KBM-7 (cell line): ENCODE measurements at places on chromosomes 7 and 10.

DNA sequence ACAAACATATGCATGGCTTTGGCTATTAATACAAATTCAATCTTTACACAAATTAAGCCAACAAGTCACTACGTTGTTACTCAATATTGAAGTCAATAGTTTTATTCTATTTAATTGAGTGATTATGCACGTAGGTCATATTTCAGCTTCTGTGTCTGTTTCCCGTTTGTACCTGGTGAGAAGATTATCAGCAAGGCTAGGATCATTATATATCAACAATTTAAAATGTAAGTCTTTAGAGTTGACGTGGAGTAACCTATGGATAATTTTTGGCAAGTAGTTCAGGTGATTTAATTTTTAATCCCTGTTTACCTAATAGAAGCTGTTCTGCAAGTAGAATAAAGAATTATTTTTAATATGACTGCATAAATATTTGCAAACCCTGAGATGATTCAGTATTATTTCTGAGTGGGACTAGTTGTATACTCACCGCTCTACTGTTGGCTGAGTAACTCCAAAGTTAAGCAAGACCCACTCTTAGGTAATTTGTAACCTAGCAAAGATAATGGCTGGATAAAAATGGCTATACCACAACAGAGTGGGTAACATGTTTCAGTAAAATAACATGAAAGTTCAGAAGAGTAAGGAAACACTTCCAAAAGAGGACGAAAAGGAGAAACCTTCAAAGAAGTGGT lies 161.0 kb downstream of the HGF start:
- no peak for DNase-seq

GRCh38 chr10:128934492-128934891 lies 532.5 kb upstream of the MGMT start:
- no peak for DNase-seq

DNA sequence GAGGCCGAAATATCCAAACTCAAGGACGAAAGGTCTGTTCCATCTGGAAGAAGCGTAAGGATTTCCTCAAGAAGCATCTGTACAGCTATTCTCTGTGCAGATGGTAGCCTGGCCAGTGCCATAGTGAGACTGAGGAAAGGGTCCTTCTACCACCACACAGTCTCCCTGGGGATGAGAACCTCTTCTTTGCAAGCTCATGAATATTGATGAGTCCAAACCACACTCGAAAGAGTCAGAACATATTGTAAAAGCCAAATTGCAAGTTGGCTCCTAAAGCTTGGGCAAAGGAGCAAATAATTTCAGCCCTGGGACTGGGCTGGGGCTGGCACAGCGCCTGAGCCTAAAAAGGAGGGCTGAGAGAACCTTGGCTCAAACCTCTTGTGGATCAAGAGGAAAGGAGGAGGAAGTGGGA lies 66.1 kb upstream of the PIP4K2A start:
- DNase-seq, result no peak

GRCh38 chr10:131144711-131145375 lies 166.7 kb downstream of the TCERG1L start:
- no peak for DNase-seq

DNA sequence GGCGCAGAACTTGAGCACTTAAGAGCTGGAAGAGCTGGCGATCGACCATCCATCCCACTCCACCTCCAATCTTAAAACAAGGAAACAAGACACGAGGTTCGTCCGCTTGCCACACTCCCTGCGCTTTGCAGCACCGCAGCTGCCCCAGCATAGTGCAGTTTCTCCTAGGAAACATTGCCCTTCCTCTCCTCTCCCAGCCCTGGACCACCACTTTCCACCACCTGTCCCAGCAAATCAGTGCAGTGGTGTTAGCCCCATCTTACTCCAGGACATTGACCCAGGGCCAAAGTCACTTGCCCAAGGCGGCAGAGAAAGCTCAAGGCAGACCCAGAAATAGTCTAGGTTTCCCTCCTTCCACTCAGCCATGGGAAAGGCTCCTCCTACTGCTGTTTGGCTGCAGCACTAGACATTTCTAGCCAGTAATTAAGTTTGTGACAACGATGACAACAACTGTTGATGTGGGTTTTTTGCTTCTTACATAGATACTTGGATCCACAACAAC lies 1.5 kb upstream of the PARD3 start:
- no peak for DNase-seq

- DNase-seq, result no peak
These were observed 18.0 kb upstream of the ADRB1 start for GRCh38 chr10:114025611-114026130.

DNA sequence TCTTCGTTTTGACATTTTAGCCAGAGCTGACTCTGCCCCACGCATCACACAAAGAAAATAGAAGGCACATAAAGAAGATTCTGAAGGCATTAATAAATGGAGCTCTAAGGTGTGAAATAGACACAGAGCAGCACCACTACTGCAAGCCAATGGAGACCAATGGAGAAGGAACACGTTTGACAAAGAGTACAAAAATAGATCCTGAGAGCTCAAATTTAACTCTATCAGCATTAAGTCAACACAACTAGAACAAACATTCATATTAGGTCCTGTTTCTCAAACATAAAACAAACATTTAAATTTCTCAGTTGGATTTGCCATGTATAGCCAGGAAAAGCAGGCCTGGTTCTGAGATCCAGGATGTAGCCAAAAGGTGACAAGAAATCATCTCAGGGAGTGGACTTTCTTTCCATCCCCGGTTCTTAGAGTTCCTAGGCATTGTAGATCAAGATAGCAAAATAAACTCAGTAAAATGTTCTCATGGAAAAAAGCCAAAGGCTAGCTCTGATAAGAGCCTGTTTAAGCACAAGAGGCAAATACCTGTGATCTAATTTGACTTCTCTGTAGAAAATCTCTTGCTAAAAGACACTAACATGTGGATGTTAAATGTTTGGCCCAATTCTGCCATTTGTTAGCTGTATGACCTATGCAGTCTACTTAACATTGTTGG lies 174.2 kb upstream of the VIPR2 start:
- no peak for DNase-seq

DNA sequence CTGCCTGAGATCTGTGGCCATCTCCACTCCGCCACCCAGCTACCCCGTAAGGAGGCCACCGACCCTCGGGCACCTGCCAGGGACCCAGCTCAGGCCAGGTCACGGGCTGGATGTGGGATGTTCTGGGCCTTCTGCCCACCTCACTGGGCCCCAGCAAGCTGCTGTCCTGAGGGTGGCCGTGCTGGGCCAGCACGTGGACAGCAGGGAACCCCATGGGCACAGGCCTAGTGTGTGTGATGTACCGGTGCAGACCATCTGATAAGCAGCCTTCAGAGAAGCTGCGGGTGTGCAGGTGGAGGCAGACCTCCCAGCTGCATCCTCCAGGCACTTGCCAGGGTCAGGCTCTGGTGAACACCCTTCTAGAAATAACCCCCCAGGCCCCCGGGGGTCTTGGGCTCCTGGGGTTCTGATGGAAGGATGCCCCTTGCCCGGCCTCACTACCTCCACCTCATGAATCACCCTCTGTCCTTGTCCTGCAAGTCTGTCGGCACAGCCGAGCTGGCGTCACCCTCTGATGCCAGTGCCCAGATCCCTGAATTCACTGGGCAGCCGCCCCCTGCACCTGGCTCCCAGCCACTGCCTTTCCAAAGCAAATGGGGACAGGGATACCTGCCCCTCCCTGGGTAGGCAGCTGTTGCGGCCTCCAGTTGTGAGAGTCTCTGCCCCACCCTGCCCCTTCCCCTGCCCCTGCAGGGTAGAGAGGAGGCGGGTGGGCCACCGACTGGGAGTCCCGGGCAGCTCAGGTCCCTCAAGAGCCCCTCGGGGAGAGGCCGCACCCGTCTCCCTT lies 139.8 kb downstream of the FAM53B start:
- DNase-seq, result no peak

DNA sequence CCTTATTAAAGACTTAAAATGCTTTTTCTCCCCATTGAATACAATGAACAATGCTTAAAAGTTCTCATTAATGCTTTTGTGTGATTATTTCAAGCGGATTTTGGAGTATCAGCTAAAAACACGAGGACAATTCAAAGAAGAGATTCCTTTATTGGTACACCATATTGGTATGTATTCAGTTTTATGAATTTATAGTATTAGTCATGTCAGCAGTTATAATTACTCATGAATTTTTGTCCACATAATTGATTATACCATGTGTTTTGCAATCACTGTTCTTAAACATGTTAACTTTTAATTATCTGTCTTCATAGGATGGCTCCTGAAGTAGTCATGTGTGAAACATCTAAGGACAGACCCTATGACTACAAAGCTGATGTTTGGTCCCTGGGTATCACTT lies 31.9 kb downstream of the SLK start:
- DNase-seq, result no peak

DNA sequence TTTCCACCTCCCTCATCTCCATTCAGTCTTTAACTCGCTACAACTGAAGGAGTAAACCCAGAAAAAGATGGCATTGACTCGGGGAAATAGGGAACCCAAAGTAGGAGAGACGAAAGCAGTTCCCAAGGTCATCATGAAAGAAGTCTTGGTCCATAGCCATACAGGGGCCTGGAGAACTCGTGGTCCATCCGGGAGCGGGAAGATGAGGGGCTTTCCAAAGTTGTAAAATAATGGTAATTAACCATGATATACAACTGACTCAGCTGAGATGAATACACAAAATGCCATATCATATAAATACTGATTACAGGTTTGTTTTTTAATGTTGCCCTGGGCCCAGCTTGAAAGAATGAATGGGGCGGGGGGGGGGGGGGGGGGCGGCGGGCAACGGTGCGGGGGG lies 32.3 kb downstream of the RBM17 start:
- DNase-seq, result no peak

DNA sequence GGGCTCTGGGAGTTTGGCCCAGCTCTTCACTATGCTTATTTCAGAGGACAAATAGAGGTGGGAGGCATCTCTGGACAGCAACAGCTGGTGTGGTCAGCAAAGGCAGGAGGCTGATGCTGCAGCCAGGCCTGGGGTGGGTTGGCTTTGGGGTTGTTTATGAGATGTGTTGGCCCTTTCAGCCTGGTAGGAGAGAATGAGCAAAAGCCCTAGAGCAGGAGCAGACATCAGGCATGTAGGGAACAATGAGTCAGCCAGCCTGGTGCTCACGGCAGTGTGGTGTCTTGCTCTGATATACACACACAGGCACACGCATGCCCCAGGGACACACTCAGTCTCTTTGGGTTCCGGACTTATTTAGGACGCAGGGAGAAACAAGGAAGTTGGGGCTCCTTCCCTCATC lies 157.1 kb downstream of the PRKCQ start:
- DNase-seq, result no peak

- DNase-seq, result no peak
These were observed 191.6 kb downstream of the BICC1 start for GRCh38 chr10:58704226-58704625.

DNA sequence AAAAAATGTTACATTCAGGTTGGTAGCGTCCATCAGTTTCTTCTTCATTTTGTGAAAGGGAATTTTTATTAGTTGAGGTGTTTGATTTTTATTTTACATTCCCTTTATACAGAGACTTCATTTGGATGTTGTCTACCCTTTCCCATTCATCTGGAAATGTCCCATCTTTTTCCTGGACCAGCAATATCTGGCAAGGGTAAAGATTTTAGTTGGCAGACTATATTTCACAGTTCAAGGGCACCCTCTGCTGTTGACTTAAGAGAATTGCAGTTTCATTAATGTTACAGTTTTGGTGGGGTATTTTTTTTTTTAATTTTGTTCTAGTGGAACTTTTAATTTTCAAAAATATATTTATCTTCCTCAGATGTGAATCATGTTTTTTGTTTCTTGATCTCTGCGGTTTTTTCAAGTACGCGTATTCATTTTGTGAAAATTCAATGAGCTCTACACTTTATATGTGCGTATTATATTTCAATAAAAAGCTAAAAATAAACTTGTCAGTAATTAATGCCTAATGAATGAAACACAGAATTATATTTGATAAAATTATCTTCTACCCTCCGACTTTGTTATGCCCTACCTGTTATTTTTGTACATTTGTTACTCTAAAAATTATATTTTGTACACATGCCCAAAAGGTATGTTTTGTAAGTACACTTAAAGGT lies 97.9 kb upstream of the KLF14 start:
- peak; percentile 23 for DNase-seq

GRCh38 chr7:122887198-122887597 lies 938 bp upstream of the CADPS2 start:
- DNase-seq, result no peak

GRCh38 chr10:89351780-89352597 lies 24.2 kb downstream of the IFIT3 start:
- no peak for DNase-seq

- DNase-seq, result no peak
These were observed 955.0 kb downstream of the GATA3 start for GRCh38 chr10:9009505-9009904.

GRCh38 chr10:16966991-16967865 lies 150.0 kb upstream of the RSU1 start:
- peak; percentile 29 for DNase-seq

- DNase-seq, result no peak
These were observed 34.8 kb upstream of the OSBPL3 start for GRCh38 chr7:25014756-25015155.

DNA sequence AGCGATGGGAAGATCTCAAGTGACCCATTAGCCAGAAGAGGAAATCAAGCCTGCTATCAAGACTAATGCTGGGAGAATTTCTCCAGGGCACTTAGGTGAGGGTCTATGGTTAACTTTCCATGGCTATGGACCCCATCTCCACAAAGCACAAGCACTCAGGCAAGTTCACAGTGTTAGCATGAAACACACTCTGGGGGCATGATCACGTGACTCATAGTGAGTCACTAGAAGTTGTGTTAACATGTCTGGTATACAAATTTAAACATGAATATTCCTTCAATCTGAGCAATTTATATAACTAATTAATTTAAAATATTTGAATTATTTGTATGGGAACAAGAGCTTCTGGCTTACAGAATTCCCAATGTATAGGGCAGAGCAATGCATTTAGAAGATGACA lies 131.8 kb downstream of the FAM204A start:
- no peak for DNase-seq

DNA sequence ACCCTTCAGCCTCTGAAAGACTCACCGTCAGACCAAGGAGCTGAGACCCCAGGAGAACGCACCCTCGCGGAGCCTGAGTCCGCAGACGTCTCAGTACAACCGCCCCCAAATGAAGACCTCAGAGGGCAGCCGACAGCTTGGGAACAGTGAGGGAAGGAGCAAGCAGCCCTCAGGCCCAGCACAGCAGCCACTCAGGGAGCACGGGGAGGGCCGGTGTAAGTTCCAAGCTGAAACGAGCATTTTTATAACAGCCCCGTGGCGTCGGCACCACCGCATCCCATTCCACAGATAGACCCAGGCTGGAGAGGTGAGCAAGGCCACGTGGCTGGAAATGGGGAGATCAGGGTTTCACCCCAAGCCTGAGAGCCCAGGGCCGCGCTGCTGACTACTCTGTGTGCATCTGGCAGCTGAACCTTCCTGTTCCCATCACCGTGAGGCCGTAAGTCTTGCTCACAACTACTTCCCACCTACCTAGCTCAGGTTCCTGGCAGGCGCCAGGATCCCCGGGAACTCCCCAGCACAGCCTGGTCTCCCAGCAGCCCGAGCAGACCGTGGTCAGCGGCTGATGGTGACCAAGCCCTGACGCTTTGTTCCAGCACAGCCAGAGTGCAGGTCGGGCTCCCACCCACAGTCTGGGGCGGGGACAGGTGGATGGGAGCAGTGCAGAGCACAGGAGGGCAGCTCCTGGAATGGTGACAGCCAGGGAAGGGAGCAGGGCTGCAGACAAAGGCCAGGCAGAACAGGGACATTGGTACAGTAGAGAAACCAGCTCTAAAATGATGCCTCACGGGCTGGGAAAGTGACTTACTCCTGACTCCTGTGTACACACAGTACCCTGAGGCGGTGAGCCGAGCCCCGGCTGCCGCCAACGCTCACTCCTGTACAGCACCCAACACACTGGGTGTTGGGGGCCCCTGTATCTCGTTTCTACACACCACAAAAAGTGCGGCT lies 6.1 kb upstream of the NOM1 start:
- DNase-seq, result no peak
